ENCODE measurements at places on chromosomes 7 and 10. TPM values are rescaled to one million over a fixed set of nuclear protein-coding genes. Genes with fewer than 3 reads are reported as not detected.

The LRRC18 gene
- 1.8 TPM for polyA plus RNA-seq

The SPDYE3 gene
- 0.10 TPM for polyA plus RNA-seq

DNA sequence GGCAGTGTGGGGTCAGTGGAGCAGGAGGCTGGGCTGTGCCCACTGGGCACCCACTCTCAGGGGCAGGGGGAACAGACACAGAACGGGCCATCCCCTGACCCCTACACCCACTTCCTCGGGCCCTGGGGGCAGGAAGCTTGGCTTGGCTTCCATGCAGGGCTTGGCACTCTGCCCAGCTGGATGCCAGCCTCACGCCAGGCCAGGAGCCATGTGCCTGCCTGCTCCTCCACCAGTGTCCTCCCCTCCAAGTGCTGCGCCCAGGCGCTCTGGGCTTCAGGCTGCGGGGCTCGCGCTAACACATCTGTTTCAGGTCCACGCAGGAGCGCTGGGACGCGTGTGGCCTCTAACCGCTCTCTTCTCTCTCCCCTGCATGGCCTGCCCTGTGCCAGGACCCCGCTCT is 12.7 kb downstream of the LDB3 start:
- no peak for DNase-seq

GRCh38 chr10:6071181-6072175 is 9.3 kb upstream of the IL2RA start:
- no peak for DNase-seq

DNA sequence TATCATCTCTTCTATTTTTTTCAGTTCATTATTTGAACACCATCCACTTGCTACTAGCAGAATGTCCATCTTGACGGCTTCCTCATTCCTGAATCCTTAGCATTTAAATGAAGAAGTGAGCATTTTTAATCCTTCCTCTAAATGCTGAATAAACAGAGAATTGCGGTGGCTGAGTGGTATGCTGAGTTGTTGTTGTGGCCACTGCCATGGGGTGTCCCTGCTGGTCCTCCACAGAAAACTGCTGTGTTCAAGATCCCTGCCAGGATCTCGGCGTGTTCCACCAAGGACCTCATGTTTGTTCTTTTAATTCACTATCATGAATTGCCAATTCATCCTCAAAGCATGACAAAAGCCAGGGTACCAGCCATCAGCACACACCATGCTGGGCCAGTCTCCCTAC is 48.9 kb upstream of the HABP2 start:
- DNase-seq: no peak

DNA sequence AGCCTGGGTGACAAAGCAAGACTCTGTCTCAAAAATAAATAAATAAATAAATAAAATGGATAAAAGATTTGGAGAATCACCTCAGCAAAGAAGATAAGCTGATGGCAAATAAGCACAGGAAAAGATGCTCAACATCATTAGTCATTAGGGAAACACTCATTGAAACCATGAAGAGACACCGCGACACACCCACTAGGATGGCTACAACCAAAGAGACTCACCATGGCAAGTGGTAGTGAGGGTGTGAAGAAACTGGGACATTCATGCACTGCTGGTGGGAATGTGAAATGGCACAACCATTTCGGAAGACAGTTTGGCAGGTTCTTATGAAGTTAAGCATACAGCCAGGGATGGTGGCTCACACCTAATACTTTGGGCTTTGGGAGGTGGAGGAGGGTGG is 37.8 kb upstream of the FXYD4 start:
- no peak for DNase-seq

DNA sequence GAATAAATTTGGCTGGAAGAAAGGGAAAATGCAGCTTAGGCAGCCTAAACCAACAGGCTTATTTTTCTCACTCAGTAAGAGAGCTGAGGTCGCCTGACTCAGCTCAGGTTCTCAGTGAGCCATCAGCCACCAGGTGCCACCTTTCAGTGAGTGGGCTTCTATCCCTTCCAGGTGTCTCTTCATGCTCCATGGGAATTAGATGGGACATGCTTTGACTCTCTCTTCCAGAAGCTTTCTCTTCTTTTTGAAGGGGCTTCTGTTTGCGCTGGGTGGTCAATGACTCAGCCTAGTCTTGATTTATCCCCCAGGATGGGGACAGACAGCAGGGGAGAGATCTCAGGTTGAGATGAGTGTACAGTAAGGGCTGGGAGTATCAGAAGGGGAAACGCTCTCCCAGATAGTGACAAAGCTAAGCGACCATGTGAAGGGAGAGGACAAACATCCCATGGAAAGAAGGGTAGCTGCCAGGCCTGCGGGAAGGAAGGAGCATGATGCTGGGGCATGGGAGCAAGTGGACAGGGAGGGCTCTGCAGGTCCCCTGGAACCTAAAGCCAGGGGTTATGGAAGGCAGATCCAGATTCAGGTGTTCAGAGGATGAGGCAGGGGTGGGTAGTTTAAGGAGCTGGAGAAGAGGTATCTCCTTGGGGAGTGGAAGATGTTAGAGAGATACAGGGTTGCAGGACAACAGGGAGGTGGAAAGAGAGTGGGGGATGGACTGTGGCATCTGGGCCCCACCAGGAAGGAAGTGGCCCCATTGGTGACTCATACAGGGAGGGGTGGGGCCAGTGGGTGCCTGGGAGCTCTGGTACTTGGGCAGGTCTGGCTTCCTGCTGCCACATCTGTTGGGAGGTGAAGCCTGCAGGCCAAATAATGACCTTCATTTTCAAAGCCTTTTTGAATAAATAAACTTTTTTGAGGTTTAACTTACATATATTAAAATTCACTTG is 32.5 kb downstream of the OGDH start:
- peak; percentile 42 for DNase-seq

DNA sequence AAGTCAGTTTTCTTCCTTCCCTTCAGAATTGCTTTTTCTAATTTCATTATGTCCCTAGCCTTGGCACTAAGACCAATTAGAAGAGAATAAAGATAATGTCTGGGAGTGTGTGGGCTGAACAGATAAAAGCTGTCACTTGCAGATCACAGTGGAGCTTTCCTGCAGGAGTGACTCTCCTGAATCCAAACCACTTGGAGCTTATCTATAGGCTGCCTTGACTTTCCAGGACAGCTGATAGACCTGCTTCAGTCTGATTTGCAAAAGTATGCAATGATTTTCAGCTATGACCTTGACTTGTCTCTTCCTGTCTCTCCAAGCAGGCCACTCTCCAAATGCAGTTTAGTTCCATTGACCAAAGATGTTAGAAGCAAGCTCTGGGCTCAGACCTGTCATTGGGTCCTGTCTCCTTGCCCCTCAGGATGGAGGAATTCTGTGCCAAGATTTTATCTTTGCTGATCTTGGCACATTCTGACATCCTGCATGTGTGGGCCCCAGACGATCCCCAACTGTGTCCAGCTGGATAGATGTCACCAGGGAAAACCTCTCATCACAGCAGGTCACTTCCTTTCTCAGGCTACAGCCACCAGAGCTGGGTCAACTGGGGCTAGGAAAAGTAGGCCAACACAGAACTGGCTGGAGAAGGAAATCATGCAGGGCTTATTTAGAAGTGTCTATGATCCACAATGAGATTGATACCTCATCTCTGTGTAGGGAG is 120.9 kb upstream of the ZNF438 start:
- peak; percentile 41 for DNase-seq

DNA sequence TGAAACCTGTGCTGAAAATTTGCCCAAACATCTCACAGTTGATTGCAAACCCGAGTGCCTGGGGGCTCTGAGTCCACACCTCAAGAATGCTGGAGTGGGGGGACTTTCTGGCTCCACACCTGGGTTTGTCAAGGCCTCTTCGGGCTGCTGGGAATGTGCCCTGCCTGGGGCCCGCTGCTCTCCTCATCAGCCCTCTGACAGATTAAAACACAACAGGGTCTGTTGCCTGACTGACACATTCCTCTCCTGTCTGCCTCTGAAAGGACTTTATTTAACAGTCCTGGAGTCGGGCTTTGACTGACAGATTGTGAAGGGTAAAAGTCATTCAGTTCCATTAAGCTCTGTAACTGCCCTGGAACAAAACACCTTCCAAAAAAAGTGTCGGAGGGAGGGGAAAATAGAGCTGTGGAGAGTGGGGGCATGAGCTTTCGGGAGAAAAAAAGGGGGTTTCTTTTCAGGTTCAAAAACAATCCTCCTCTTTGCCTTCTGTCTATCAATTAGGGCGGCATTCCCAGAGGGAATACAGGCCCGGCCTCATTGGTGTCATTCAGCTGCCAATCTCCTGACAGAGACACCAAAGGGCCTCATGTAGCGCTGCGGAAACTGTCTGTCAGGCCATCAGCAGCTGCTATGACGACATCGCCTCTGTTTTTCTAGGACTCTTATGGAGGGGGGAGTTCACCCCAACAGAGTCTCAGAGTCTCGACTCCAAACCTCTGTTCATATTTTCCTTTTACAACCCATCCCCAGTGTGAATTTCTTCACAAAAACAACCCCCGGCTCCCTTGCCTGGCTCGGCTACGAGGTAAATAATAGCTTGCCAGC is 398.8 kb upstream of the NFE2L3 start:
- peak; percentile 60 for DNase-seq

DNA sequence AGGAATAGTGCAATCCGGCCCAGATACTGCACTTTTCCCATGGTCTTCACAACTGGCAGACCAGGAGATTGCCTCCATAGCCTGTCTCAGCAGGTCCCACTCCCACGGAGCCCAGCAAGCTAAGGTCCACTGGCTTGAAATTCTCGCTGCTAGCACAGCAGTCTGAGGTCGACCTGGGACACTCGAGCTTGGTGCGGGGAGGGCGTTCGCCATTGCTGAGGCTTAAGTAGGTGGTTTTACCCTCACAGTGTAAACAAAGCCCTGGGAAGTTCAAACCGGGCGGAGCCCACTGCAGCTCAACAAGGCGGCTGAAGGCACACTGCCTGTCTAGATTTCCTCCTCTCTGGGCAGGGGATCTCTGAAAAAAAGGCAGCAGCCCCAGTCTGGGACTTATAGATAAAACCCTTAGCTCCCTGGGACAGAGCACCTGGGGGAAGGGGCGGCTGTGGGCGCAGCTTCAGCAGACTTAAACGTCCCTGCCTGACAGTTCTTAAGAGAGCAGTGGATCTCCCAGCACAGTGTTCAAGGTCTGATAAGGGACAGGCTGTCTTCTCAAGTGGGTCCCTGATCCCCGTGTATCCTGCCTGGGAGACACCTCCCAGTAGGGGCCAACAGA is 293.5 kb upstream of the GALNT17 start:
- DNase-seq: no peak

- DNase-seq: peak; percentile 16
These were observed 25.1 kb downstream of the MINDY4 start for GRCh38 chr7:30796105-30796869.

- peak; percentile 97 for DNase-seq
These were observed 313.3 kb downstream of the FGFR2 start for GRCh38 chr10:121284936-121285335.
